BE2C (cell line): ENCODE measurements at places on chromosomes 3 and 15.

DNA sequence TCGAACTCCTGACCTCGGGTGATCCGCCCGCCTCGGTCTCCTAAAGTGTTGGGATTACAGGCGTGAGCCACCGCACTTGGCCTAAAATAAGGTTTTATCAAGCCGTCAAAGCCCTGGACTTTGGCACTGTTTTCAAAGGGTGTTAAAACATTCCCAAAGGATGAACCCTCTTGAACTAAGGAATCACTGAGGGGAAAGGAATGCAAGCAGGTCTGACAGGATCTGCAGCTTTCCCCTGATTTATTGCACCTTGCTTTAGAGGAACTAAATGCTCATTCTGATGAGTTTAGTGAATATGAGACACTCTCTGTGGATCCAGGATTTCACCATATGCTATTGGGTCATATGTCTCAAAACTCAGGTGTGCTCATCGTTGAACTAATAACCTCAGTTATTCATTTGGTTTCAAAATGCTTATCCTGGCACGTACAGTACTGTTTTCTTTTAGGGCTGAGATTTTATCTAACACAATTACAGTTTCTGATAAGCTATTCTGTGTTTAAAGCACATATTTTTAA is 63.0 kb upstream of the TSC22D2 start:
- no peak for DNase-seq

DNA sequence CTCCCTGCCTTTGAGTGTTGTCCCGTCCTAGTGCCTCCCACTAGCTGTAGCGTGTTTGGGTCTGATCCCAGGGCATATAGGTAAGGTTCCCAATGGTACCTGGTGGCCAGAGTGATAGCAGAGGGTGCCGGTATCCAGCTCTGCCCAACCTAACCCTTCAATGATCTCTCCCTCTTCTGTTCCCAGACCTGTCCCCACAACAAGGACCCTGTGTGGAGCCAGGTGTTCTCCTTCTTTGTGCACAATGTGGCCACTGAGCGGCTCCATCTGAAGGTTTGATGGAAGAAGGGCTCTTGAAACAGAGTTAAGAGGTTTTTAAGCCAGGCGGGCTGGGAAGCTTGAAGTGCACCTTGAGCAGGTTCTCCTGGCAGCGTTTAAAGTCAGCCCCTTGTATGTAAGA is 35.5 kb downstream of the ESYT3 start:
- no peak for DNase-seq

- DNase-seq: peak; percentile 45
These were observed at the start of gene GPR27 for GRCh38 chr3:71753701-71754609. TSS of gene GPR27 (plus strand) at chr3:71753855. CDS start at chr3:71754050, 195 bp downstream.

DNA sequence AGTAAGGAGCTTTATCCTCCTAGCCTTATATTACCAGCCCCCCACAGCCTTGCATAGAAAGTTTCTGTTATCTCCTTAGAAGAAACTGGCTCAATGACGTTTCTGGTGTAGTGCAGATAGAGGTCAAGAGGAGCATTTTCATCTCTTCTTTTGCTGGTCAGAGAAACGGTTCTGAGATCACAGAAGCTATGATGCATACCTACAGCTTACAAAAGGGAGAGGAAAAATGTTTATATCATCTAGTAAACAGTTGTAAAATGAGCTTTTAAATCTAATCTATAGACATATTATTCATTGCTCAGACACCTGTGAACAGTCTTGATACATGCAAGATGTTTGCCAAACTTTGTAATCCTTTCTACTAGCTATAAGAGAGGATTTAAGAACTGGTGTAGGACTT is 68.0 kb downstream of the GMPS start:
- no peak for DNase-seq

DNA sequence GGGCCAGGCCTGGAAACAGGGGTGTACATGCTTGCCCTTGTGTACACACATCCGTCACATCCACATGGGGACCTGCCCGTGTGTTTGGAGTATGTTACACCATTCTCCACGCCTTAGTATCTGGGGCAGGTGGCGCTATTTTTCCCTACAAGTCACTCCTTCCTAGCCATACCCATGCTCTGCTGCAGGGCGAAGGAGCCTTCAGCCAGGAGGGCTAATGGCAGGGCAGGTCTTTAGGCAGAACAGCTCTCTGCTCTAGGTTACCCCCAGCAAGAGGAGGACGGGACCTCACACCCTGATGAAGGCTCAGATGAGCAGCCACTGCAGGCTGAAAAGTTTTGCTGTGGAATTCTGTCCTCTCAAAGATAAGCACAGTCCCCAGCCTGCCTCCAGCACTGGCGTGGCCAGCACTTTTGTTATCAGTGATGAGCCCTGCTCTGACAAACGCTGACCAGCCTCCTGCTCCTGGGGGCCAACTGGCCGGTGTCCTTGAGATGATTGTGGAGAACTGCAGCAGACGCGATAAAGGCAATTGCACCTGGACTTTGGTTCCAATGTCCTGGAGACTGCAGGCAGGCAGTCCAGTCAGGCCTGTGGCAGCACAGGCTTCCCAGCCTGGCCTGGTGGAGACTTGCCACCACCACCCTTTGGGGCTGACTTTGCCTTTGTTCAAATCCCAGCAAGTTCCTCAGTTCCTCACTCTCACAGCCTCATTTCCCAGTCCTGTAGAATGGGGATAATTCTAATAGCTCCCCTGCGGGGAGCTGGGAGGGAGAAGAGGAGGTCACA is 19.8 kb upstream of the PIGZ start:
- peak; percentile 38 for DNase-seq
